ENCODE measurements at places on chromosomes 12 and 14.

DNA sequence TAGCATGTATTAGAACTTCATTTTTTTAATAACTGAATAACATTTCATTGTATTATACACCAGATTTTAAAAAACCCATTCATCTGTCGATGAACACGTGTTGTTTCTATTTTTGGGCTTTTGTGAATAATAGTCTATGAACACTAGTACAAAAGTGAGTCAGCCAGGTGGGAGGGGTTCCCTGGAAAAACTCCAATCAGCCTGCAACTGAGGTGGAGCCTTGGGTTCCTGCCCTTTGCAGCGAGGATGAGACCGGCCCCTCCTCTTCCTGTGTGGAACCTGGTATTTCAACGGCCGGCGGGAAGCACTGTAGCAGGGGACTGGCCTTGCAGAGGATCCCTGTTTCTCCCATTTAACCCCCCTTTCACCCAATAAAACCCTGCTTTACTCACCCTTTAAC lies 56.1 kb downstream of the LMNTD1 start:
- DNase-seq = no peak

GRCh38 chr14:104091061-104091926 lies 5.8 kb downstream of the ASPG start:
- DNase-seq = no peak

DNA sequence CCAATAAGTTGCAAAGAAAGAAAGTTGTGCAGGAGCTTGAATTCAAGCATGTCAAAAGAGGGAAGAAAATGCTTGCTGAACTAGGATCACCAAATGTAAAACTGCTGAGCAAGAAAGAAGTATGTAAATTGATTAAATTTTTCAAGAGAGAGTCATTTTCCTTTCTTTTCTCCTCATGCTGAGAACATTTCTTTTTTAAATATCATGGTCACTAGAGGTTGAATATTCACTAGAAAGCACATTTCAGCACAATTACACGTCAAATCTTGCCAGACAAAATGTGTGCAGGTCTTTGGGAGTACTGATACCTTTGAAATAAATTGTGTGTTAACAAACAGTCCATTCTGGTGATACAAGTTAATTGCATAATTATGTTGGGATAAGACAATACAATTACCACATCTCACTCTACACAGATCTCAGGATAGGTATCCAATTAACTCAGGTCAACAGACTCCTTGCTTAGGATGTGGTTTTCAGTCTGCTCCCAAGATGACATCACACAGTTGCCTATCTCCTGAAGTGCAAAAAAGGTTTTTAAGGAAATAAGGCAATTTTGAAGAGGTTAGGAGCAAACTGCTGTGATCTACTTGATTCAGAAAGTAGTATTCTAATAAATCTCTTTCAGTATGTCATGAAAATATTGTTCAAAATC lies 862.2 kb downstream of the RPS29 start:
- DNase-seq = no peak

DNA sequence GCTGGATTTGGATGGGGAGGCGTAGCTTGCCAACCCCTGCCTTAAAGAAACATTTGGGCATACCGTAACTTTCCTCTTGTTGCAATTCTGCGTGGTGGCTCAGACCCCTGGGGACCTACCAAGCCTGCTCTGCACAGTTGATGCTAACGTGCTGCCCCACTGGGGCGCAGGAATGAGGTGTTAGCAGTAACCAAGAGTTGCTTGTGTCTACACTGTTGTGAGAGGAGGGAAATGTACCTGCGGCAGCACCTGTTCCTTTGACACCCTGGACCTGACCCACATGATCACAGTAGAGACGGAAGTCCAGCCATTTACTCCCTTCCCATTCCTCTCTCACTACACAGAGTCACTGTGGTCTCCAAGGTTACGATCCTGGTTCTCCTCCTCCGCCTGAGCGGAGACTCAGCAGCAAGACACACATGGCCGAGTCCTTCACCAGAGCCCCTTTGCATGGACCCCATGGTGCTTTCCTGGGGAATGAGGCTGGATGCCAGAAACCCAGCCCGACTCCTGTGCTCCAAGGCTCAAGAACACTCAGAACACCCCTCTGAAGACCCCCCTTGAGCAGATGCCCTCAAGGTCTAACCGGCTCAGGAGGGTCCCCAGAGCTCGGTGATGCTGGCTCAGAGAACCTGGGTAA lies 84.8 kb downstream of the FBXL14 start:
- DNase-seq = no peak
